ENCODE measurements at places on chromosomes 3 and 15.

- no peak for DNase-seq
These were observed 160.1 kb downstream of the PLCL2 start for GRCh38 chr3:17044855-17045254.

- DNase-seq = no peak
These were observed at the start of gene P4HTM for GRCh38 chr3:48989796-48990635. Gene P4HTM, plus strand, starts transcription at chr3:48990241. Its CDS starts 16 bp downstream, at chr3:48990257.

DNA sequence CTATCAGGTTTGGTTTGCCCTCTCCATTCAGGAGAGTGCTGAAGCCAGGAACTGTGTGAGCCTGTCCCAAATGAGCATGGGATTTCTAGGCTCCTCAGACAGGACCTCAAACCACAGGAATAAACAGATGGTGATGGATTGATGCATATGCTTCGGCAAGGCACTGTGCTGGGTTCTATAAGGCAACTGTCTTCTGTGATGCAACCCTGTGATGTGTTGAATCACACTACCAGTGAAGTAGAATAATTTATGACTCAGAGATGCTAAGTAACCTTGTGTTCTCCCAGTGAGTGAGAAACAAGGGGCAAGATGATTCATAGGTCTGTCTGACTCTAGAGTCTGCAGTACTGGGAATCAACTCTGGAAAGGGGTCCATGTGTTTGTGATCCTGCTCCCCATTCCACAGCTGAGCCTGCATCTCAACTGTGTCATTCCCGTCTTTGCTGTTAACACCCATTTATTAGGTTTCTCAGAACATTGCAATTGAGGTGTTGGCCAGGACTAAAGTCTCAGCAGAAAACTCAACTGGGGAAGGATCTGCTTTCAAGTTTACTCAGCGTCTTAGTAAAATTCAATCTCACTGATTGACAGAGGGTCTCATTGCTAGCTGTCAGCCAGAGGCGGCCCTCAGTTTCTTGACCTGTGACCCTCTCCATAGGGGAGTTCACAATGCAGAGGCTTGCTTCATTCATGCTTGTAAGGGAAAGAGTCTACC lies 510.1 kb upstream of the CFAP20DC start:
- no peak for DNase-seq

DNA sequence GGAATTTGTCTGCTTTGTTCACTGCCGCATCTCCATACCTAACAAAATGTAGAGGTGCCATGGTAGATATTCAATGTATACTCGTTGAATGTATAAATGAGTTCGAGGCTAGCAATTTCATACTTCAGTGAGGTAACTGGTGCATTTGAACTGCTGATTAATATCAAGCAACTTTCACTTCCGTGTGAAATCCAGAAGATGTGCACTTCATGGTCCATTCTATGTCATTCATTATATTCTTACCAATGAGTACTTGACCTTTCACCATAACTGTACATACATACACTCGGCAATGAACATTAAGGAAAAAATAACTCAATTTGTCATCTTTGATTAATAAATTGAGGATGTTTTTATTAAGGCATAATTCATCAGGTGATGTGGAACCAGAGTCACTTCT lies 598.5 kb downstream of the ZNF385D start:
- DNase-seq = no peak

- DNase-seq = no peak
These were observed 12.0 kb upstream of the NRG4 start for GRCh38 chr15:76024021-76024768.

DNA sequence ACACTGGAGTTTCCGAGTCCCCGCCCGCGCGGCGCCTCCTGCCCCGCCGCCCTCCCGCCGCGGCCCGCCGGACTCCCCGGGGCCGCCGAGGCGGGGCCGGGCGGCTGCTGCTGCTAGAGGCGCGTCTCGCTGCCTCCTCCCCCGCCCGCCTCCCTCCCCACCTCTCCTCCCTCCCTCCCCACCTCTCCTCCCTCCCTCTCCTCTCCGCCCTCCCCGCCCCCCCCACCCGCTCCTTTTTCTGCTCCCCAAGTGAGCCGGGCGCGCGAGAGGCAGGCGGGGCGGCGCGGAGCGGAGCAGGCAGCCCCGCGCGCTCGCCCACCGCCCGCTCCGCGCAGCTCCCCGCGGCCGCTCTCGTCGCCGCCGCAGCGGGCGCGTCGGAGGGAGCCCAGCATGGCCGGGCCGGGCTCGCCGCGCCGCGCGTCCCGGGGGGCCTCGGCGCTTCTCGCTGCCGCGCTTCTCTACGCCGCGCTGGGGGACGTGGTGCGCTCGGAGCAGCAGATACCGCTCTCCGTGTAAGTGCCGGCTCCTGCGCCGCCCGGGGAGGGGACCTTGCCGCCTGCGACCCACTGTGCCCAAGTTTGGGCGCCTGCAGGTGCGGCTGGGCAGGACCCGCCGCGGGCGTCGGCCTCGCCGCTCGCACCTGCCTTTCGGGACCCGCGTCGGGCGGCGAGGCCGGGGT lies at the start of gene CACNA2D3:
CACNA2D3 (plus strand) TSS at position 229 of the 679 bp plus-strand sequence.
- DNase-seq = no peak

GRCh38 chr3:60309539-60310268 lies 941.5 kb downstream of the FHIT start:
- no peak for DNase-seq

DNA sequence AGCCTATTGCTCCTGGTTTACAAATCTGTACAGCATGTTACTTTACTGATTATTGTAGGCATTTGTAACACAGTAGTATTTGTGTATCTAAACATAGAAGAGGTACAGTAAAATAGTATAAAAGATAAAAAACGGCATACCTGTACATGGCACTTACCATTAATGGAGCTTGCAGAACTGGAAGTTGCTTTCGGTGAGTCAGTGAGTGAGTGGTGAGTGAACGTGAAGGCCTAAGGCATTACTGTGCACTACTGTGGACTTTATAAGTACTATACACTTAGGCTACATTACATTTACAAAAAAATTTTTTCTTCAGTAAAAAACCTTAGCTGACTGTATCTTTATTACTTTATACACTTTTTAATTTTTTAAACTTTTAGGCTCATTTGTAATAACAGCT lies 90.9 kb downstream of the RAP2B start:
- no peak for DNase-seq

GRCh38 chr3:33798418-33799201 lies at the start of gene PDCD6IP:
Gene PDCD6IP, plus strand, starts transcription at chr3:33798630. Its CDS starts 99 bp downstream, at chr3:33798729.
- DNase-seq = peak; percentile 39

DNA sequence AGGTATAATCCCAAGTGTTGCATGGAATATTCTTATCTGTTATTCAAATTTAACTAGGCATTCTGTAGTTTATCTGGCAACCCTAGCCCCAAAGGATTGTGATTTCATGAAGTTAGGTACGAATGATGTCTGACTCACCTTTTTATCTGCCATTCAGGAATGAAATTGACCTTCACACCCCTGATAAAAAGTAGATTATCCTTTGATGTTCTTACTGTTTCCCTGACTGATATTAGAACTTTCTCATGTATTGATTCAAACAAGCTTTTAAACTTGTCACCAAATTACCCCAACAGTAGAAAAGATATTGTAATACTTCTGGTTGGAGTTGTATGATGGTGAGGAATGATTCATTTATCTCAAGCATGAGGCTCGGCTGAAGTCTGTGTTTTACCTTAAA lies 43.6 kb upstream of the CADPS start:
- no peak for DNase-seq

DNA sequence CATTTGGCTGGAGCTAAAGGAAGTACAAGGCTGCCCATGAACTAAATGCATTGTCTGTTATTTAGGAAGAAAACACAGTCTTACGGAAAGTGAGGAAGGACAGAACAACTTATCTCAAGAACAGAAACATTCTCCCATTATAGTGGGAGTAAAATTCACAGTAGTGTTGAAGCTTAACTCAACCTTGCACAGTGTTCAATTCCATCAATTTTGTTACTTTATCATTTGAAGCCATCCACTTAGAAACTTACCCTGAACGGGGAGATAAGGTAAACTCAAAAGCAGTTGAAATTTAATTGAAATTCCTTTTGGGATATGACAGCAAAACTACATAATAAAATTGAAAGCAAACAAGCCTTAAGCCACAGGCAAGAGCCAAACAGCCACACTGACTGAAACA lies 186.9 kb downstream of the PCCB start:
- DNase-seq = no peak

DNA sequence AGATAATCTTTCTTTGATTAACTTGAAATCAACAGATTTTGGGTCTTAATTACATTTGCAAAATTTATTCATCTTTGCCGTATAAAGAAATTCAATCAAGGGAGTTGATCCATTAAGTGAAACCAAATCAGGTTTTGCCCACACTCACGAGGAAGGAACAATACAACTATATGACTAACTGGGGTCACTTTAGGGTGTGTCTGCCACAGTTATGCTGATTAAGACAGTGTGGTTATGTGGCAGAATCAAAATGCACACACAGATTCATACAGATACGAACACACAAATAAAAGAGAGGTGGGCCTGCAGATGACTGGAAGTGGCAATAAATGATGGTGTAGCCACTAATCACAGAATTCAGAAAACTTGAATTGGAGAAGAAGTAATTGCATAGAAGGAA lies 543.5 kb downstream of the GABRG3 start:
- DNase-seq = no peak

DNA sequence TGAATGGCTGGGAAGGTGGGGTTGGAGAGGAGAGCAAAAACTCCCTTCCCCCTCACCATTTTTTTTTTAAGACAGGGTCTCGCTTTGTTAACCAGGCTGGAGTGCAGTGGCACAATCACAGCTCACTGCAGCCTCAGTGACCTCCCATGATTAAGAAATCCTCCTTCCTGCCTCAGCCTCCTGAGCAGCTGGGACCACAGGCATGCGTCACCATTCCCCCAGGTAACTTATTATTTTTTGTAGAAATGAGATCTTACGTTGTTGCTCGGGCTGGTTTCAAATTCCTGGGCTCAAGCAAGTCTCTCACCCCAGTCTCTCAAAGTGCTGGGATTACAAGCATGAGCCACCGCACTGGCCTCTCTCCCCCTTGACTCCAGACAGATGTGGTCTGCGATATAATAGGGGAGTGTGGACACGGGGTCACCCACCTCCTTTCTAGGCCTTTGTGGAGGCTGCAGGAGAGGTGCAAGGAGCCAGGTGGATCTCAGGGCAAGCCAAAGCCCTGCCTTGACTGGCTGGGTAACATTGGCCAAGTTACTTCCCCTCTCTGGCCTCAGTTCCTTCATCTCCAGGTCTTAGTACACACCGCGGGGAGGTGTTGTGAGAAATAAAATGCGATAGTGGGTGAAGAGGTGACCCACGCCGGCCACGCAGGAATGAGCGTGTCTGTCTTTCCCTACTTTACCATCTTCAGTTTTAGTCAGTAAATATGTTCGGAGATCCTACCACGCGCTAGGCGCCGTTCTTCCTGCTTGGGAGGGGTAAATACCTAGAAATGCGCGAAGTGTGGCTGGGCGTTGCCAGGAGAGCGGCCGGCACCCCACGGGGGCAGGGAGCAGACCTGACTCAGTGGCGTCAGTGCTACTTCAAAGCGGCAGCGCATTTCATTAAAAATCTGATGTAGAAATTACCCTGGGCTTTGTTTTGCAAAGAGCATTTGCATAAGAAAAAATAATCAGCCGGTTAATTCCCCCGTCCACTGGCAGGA lies 20.2 kb upstream of the CORO2B start:
- DNase-seq = no peak

DNA sequence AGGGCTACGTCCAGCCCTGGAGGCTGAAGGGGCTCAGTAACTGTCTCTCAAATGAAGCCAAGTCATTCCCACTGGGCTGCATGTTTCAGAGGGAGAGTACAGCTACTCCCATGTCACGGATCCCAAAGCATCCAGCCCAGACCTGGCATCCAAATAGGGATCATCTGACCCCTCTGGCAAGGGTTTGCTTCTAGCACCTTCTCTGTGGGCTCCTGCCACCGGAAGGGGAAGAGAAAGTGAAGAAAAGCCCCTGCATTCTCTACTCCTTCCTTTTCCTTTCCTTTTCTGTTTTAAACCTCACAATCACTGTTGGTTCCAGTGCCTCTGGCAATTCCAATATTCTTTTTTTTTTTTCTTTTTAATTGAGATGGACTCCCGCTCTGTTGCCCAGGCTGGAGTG lies 64.5 kb upstream of the CTSH start:
- DNase-seq = no peak

GRCh38 chr15:48191574-48192225 lies at the start of gene CTXN2:
Gene CTXN2, plus strand, starts transcription at chr15:48191665. Its CDS starts 9,636 bp downstream, at chr15:48201301.
- no peak for DNase-seq

- no peak for DNase-seq
These were observed 16.9 kb downstream of the ACKR2 start for GRCh38 chr3:42826141-42826540.

- no peak for DNase-seq
These were observed 193.9 kb downstream of the DIPK2A start for GRCh38 chr3:144165482-144165881.

- DNase-seq = no peak
These were observed 441.9 kb upstream of the MDFIC2 start for GRCh38 chr3:70754314-70754713.

GRCh38 chr15:58551084-58551763 lies 119.4 kb downstream of the LIPC start:
- DNase-seq = no peak

DNA sequence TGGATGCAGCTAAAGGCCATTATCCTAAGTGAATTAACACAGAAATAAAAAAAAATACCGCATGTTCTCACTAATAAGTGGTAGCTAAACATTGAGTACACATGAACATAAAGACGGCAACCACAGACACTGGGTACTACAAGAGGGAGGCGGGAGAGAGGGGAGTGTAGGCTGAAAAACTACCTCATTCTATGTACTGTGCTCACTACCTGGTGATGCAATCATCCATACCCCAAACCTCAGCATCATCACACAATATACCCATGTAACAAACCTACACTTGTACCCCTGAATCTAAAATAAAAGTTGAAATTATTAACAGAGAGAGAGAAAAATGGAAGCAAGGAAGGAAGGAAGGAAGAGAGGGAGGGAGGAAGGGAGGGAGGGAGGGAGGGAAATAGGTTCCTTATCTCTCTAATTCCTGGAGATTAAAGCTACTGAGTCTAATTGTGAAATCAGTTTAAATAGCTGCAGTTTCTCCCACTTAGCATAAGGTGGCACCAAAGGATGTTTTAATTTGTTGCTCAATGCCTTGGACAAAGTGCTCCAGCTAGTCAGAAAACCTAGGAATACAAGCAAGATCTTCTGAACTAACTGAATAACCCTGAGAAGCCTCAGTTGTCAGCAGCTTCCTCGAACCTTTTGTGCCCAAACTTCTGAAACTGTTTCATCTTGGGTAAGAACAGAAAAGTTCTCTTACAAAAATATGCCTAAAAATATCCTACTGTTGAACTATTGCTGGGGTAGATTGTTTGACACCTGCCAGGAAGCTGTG lies 79.4 kb upstream of the ATP11B start:
- peak; percentile 29 for DNase-seq
